Thymus (tissue), 14 donors: ENCODE measurements at places on chromosomes 3 and 15.
A peak's percentile ranks its signal among the peaks of the same experiment; 100 is the strongest.

GRCh38 chr3:182201456-182202168 is 489.9 kb downstream of the SOX2 start:
- no peaks in the 10 kb centered on the region for H3K27me3 ChIP-seq
- no peak overlapping the region for H3K4me3 ChIP-seq
- DNase-seq: no peak
- no peak overlapping the region for H3K27ac ChIP-seq
- no peaks in the 10 kb centered on the region for H3K4me1 ChIP-seq
- H3K36me3 ChIP-seq: no peaks in the 10 kb centered on the region

- no peaks in the 10 kb centered on the region for H3K27me3 ChIP-seq
- DNase-seq: no peak
- no peaks in the 10 kb centered on the region for H3K36me3 ChIP-seq
- H3K4me1 ChIP-seq: peaks cover 9% of the 10 kb centered on the region
- H3K4me3 ChIP-seq: no peak overlapping the region
Observed at GRCh38 chr3:196115678-196116083, 33.8 kb upstream of the TFRC start.

DNA sequence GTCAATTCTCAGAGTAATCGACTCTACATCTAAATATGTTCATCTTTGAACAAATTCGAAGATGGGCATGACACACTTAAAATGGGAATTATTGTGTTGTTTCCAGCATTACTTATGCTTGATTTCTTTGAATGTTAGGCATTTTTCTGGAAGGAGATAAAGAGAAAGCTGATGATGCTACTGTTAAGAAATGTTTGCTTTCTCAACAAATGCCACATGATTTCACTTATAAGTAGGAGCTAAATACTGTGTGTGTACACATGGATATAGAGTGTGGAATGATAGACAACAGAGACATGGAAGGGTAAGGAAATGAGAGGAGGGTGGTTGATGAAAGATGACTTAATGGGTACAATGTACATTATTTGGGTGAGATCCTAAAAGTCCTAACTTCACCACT is 400.9 kb downstream of the TBL1XR1 start:
- no peak overlapping the region for H3K4me3 ChIP-seq
- H3K27ac ChIP-seq: no peak overlapping the region
- H3K36me3 ChIP-seq: no peaks in the 10 kb centered on the region
- no peaks in the 10 kb centered on the region for H3K4me1 ChIP-seq
- H3K27me3 ChIP-seq: no peaks in the 10 kb centered on the region
- no peak for DNase-seq

- no peak overlapping the region for H3K4me3 ChIP-seq
- no peak for DNase-seq
- no peaks in the 10 kb centered on the region for H3K4me1 ChIP-seq
Observed at GRCh38 chr3:167976516-167977361, 119.0 kb downstream of the GOLIM4 start.

DNA sequence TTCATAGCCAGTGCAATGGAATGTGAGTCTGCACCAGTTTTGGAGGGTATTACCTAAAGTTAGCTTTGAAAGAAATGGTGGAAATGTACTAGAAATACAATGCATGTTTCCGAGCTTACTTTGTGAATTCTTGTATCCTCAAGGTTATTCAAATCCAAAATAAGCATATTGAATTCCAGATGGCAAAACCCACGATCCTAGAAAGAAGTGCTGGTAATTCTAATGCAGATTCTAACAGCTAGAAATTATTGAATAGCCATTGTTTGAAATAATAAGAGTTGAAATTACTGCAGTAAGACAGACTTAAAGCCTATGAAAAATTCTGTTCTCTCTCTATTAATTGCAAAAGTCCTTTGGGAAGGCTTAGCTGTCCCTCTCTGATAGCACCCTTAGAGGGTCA is 258.4 kb downstream of the CHL1 start:
- no peaks in the 10 kb centered on the region for H3K4me1 ChIP-seq
- H3K4me3 ChIP-seq: no peak overlapping the region
- H3K27ac ChIP-seq: no peak overlapping the region
- H3K27me3 ChIP-seq: no peaks in the 10 kb centered on the region
- DNase-seq: no peak

- DNase-seq: no peak
- H3K4me1 ChIP-seq: no peaks in the 10 kb centered on the region
- H3K36me3 ChIP-seq: no peaks in the 10 kb centered on the region
Observed at GRCh38 chr15:89790661-89791060, 14.5 kb downstream of the MESP2 start.

- no peak overlapping the region for H3K4me3 ChIP-seq
- H3K27me3 ChIP-seq: no peaks in the 10 kb centered on the region
- H3K36me3 ChIP-seq: no peaks in the 10 kb centered on the region
- peaks cover 49% of the 10 kb centered on the region for H3K4me1 ChIP-seq
- no peak for DNase-seq
Observed at GRCh38 chr3:48015431-48016180, 610 bp downstream of the MAP4 start.

- H3K36me3 ChIP-seq: no peaks in the 10 kb centered on the region
- H3K27me3 ChIP-seq: no peaks in the 10 kb centered on the region
- no peak for DNase-seq
- H3K27ac ChIP-seq: peak overlapping the region; percentile 19
- H3K4me1 ChIP-seq: peaks cover 45% of the 10 kb centered on the region
Observed at GRCh38 chr3:13018043-13018451, 55.2 kb downstream of the IQSEC1 start.

DNA sequence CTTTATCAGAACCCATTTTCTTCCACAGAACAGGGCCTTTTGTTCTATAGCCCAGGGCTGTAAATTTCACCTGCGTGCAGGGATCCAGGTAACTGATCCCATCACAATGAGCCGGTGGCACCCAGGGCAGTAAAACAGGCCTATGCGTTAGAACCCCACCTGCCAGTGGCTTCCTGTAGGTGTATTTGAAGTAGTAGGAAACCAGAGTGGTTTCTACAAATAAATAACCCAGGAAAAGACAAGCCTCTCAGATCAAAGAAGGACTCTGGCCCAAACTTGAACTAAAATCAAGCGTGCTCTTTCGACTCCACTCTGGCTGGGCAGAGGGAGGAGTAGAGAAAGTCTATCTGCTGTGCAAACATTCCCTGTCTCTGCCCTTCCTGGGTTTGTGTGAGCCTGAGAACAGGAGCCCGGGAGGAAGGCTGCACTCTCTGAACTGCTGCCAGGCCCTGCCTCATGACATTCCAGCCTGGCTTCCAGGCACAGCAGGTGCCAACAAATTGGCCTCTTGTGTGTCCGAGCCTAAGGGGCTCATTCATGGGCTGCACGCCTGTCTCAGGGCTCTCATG is 77.7 kb downstream of the CEMIP start:
- no peaks in the 10 kb centered on the region for H3K36me3 ChIP-seq
- H3K27me3 ChIP-seq: no peaks in the 10 kb centered on the region
- DNase-seq: peak; percentile 19
- H3K4me1 ChIP-seq: no peaks in the 10 kb centered on the region
- no peak overlapping the region for H3K4me3 ChIP-seq

DNA sequence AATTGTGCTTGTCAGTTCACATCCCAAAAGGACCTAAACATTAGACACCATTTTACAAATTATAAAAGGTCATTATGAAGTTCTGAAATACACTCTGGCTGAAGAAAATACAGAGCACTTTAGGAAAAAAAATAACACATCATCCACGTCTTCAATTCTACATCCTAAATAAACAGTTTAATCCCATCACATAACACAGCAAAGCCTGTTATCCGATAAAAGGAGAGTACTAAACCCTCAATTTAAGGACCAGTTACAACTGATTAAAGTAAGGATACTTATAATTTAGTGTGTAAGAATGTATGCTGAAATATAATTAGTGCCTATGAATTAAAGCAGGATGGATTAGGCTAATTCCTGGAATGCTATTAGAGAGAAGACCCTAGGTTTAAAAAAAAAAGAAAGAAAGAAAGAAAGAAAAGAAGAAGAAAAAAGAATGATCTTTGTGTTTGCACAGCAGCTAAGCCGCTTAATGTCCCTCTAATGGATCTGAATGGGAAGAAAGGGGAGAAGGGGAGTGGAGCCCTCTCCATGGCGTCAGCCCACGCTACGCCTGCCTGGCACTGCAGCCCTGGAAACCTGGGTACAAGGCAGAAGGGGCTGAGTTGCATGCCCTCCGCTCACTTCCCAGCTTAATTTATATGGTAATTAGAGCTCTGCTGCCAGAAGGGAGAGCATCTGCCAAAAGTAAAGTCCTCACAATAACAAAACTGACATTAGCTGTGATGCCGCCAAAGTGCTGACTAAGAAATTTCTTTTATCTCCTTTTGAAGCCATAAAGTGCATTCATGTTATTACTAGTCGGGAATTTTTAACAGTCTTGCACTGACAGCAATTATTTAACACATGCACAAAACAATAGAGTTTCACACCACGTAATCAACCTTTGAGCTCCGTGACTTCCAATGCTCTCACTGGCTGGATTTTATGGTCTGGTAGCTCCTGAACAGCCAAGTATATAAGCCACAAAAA is 90.0 kb downstream of the FSIP1 start:
- H3K4me1 ChIP-seq: no peaks in the 10 kb centered on the region
- no peak overlapping the region for H3K27ac ChIP-seq
